ENCODE measurements at places on chromosomes 5 and 9.

DNA sequence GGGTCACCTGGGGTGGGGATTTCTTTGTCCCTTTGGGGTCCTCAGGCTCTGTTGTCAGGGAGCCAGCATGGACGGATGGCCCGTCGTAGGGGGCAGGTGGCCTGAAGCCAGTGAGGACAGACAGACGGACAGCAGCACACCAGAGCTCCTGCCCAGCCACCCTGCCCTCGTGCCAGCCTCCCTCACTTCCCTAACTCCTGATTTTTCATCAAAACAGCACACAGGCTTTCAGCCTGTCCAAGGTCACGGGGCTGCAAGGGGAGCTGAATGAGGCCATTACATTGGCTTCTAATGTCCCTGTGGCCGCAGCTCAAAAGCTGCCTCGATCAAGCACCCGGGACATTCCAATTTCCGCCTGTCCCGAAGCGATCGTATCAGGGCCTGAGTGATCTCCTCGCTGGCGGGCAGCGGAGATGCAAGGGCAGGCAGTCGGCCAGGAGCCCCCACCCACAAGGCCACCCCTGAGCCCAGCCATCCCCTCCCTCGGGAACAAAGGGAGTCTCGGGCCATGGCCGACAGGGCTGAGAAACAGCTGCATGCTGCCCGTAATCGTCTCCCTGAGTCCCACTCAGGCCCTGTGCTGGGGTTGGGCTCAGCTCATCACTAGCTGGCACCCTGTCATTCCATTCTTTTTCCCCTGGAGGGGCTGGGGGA lies 50.5 kb upstream of the RNU6ATAC start:
- DNase-seq = no peak

- DNase-seq = no peak
These were observed 628 bp downstream of the HOMER1 start for GRCh38 chr5:79513308-79513703.

DNA sequence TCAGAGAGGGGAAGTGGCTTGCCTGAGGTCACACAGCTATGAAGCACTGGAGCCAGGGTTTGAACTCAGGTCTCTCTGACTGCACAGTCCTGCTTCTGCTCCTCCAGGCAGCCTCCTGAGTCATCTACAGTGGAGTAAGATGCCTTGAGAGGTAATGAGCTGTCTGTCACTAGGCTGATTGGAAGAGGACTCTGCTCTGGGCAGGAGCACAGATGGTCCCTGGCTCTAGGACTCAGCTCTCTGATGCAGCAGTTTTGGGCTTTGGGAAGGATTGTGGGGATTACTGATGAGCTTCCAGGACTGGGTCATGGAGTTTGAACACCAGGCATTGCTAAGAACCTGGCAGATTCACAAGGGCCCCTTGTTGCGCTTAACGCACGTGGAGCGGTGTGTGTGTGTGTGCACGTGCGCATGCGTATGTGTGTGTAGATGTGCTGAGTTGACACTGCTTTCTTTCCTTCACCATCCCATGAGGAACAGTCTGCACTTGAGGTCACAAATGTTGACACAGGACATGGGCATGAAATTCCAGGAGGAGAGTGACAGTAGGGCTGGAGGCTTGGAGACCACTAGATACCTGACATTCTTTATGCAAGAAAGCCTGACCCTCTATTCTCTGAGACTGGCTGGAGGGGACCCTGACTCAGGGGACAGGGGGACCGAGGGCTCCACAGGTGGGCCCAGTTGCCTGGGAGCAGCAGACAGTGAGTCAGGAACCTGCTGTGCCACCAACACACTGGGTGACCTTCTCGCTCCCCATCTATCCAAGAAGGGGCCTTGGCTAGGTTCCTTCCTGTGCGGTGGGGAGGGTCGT lies 170.5 kb downstream of the RGS3 start:
- DNase-seq = no peak

GRCh38 chr5:32711681-32712480 lies 760 bp downstream of the NPR3 start:
- no peak for DNase-seq

DNA sequence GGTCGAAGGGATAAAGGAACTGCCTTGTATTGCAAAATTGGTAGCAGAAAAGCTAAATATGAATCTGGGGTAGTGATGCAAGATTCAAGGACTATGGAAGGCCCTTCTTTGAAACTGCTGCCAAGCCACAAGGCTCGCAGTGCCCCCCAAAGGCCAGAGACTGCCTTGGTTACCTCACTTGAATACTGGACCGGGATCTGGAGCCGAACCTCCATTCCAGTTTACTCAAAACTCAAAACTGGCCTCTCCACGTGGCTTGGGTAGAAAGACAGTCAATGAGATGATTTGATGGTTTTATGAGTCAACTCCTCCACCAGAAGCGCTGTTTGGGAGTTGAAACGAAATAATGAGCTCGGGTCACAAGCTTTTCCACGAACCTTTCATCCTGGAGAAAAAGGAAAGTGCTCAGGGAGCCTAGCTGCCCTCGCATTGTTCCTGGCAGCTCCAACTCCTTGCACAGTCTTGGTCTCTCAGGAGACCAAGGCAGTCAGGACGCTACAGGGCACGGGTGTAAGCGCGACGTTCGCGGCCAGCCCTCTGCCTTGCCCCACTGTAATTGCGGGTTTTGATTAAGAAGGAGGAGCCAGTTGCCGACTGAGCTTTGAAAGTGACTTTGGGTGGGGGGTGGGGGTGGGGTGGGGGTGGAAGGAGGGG lies 2.8 kb downstream of the ST8SIA4 start:
- DNase-seq = no peak

- no peak for DNase-seq
These were observed 24.1 kb downstream of the PHF2 start for GRCh38 chr9:93600504-93600903.

All from thoracic aorta (tissue), 2 donors.